ENCODE measurements at places on chromosomes 16 and 17. TPM values are rescaled to one million over a fixed set of nuclear protein-coding genes. Genes with fewer than 3 reads are reported as not detected.

TP53TG3 gene
- not detected for total RNA-seq

TNFRSF17 gene
- total RNA-seq = not detected

DNA sequence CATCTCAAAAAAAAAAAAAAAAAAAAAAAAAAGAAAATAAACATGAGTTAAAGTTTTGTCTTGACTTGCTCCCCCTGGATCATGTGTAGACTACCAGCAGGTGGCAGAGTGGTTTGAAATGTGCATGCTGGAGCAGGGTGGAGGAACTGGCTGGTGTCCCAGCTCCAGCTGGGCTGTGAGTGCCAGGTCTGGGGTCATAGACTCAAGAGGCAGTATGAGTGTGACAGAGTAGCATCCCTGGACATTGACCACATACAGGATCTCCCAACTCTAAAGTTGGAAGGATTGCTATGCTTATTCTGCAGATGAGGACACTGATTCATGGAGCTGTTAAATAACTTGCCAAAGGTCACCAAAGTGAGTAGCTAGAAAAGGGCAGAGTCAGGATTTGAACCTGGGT is 198.0 kb upstream of the MPHOSPH6 start:
- H3K36me3 ChIP-seq = no peaks in the 10 kb centered on the region
- H3K4me3 ChIP-seq = no peak overlapping the region
- peak; percentile 16 for DNase-seq
- H3K27me3 ChIP-seq = peaks cover 4% of the 10 kb centered on the region
- no peak overlapping the region for H3K27ac ChIP-seq

DNA sequence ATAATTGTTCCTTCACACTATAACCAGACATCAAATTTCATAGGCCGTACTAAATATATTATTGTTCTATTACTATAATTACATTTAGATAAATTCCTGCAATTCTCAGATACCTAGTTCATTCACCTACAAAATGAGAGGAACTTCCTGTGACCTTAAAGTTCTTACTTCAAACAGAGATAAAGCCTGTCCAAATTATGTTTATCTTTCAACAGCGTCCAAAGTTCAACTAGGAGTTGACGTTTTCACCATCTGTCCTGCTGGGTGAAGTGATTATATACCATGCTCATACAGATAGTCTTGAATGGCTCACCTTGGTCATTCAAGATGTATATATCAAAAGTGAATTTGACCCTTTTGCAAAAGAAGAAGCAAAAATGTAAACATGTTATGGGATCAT is 440.6 kb downstream of the CDH8 start:
- no peak overlapping the region for H3K4me3 ChIP-seq
- no peak overlapping the region for H3K27ac ChIP-seq
- H3K4me1 ChIP-seq = no peaks in the 10 kb centered on the region
- DNase-seq = no peak
- no peaks in the 10 kb centered on the region for H3K27me3 ChIP-seq
- no peaks in the 10 kb centered on the region for H3K36me3 ChIP-seq

- no peaks in the 10 kb centered on the region for H3K4me1 ChIP-seq
- no peaks in the 10 kb centered on the region for H3K36me3 ChIP-seq
- no peak overlapping the region for H3K4me3 ChIP-seq
- H3K27ac ChIP-seq = no peak overlapping the region
- H3K27me3 ChIP-seq = no peaks in the 10 kb centered on the region
- DNase-seq = no peak
These were observed 172.8 kb upstream of the CDH11 start for GRCh38 chr16:65294708-65295107.

DNA sequence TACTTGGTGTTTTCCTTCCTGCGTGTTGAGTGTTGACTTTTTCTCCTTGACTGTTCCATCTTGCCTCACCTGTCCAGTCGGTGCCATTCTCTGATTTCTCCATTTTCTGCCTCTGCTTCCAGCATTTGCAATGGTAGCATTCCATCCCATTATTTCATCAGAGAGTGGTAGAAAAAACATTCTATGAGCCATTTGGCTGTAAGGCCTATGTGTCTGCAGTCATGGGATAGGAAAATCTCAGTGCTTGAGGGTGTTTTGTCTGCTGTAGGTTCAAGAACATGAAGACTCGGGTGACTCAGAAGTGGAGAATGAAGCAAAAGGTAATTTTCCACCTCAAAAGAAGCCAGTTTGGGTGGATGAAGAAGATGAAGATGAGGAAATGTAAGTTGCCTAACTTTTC is 2.7 kb downstream of the UTP18 start:
- no peaks in the 10 kb centered on the region for H3K27me3 ChIP-seq

- H3K27ac ChIP-seq = no peak overlapping the region
- no peaks in the 10 kb centered on the region for H3K36me3 ChIP-seq
- peaks cover 20% of the 10 kb centered on the region for H3K27me3 ChIP-seq
- no peak for DNase-seq
- peak overlapping the region; percentile 60 for H3K4me3 ChIP-seq
These were observed 646 bp upstream of the HES7 start for GRCh38 chr17:8124350-8125153.
